ENCODE measurements at places on chromosomes 2 and 18.

GRCh38 chr18:42446195-42446594, 491.2 kb downstream of the PIK3C3 start:
- no peak for DNase-seq

DNA sequence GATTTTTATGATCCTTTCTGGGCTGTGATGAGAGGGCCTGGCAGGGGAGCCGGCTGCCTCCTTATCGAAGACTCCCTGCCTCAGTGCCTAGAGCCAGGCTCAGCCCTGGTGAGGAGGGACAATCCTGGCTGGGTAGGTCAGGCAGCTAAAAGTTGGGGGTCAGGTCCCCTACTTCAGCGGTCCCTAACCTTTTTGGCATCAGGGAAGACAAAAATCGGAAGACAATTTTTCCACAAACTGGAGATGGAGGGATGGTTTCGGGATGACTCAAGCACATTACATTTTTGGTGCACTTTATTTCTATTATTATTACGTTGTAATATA, 53.1 kb downstream of the HS1BP3 start:
- no peak for DNase-seq

GRCh38 chr18:59696311-59697235, 650 bp downstream of the CCBE1 start:
- no peak for DNase-seq

- no peak for DNase-seq
These were observed 34.4 kb upstream of the RPL37A start for GRCh38 chr2:216464104-216464720.

DNA sequence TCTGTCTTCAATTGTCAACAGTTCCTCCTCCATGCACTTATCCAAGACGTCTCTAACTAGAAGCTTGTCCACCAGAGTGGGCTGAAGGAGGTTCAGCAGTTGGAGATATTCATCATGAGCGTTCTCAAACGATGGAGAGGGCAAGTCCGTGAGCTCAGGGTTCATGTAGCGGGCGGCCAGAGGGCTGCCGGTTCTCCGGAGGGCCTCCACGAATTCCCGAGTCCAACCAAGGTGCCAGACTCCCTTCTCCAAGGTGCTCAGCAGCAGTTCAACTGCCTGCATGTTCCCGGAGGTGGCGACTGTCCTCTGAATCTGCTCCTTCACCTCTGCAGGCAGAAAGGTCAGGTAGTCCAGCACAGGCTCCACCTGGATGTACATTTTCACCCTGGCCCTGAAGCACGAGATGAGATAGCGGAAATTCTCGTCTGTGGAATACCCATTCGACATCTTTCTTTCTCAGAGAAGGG, 590 bp downstream of the IFIH1 start:
- no peak for DNase-seq

- no peak for DNase-seq
These were observed 128.1 kb downstream of the BIRC6 start for GRCh38 chr2:32484937-32485336.

- DNase-seq, result no peak
These were observed 221.1 kb downstream of the ANAPC1 start for GRCh38 chr2:111662771-111663470.

DNA sequence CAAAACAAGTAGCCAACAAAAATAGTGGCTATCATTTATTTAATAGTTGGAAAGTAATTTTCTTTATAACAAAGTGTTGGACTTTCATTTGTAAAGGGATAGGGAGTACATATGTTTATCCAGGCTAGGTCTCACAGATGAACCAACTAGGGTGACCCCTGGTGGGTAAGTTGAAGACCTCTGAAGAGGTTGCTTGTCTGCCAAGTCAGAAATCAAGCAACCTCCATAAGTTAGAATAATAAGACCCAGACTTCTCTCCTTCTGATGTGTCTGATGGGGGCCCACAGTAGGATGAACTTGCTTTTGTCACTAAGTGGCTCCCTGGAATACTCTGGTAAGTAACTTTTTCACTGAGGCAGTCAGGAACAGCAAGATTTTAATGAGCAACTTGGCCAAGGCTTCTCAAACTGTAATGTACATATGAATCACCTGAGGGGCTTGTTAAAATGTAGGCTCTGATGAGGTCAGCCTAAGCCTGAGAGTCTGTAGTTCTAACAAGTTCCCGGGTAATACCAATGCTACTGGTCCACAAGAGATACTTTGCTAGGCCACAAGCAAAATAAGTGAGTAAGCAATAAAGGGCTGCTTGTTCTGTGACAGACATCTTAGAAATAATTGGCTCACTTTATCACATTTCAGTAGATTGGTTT, 319.6 kb downstream of the PIK3C3 start:
- no peak for DNase-seq

DNA sequence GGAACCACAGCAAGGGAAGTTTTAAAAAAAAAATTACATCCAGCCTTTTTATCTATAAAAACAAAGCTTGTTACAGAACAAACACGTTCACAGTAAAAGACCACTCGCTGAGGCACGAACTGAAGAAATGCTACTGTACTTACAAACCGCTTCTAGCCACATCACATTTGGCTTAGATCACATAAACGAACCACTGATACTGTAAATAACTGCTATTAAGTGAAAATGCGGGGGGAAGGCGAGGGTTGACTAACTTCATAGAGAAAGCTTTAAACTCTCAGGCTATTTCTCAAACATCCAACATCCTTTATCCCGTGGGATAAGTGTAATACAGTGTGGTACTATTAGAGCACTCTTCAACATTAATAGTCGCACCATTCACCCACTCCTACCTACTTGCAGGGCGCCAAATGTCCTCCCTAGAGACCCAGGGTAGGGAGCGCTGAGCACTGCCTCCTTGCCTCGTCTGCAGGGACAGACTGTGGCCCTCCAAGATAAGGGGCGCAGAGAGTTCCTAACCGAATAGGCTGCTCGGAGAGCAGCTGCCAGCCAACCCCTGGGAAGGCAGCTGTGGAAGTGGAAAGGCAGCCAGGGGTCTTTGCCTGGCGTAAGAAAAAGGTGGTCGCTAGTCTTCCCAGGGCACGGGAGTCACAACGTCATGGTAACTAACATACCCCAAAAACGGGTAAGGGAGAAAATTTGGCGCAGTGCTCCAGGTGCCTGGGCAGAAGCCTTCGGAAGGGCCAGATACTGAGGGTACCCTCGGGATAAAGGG, 854 bp downstream of the GPR155 start:
- no peak for DNase-seq

DNA sequence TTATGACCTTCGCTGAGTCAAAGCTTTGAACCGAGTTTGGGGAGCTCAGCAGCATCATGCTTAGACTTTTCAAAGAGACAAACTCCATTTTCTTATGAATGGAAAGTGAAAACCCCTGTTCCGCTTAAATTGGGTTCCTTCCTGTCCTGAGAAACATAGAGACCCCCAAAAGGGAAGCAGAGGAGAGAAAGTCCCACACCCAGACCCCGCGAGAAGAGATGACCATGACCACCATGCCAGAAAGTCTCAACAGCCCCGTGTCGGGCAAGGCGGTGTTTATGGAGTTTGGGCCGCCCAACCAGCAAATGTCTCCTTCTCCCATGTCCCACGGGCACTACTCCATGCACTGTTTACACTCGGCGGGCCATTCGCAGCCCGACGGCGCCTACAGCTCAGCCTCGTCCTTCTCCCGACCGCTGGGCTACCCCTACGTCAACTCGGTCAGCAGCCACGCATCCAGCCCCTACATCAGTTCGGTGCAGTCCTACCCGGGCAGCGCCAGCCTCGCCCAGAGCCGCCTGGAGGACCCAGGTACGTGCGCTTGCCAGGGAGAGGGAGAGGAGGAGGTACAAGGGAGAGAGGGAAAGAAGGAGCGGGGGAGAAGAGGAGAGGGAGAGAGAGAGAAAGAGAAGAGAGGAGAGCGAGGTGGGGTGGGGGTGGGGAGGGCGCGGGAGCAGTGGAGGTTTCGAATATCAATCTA, at the start of gene DLX1:
Gene DLX1 (plus strand): TSS at position 48 of the 700 bp plus-strand sequence. CDS start 171 bp downstream, at position 219.
- DNase-seq, result no peak

DNA sequence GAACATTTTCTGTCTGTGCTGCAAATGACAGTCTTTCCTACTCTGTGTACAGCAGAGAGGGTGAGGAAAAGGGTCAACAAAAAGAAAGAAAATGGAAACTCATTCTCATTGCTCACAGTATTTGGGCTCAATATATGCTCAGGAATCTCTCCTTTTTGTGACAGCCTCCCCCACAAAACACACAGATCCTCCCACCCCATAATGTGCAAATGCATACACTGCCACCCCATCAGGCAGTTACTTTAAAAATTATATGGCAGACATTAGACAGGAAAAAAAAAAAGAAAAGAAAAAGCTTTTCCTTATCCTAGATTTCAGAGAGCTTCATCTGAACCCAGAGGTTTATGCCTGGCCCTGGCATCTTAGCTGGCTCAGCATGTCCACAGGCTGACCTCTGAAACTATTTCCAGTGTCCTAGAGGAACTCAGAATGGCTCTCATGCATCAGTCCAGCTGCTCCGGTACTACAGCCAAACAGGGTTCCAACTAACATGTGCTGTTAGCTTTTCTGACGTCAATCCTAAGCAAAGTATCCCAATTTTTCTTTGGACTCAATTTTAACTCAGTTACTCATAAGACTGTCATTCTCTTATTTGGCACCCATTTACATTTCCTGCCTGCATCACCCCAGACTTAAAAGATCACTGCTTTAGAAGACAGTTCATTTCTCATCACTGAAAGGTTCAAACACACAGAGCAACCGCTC, 105.9 kb downstream of the RBMS1 start:
- DNase-seq, result no peak

DNA sequence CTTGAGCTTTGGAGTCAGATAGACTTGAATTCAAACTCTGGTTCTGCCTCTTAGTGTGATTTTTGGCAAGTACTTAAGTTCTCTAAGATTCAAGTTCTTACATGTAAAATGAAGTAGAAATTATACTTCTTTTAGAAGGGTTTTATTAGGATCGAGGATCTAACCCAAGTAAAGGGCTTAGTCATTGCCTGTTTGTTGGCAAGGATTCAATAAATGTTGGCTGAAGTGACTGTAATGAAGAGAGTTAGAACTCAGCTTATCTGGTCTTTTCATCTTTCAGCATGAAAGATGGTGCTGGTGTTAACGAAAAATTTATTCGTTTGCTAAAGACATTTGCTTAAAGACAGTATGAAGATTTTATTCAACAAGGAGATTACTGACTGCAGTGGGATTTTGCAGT, 315.9 kb upstream of the THUMPD2 start:
- no peak for DNase-seq

DNA sequence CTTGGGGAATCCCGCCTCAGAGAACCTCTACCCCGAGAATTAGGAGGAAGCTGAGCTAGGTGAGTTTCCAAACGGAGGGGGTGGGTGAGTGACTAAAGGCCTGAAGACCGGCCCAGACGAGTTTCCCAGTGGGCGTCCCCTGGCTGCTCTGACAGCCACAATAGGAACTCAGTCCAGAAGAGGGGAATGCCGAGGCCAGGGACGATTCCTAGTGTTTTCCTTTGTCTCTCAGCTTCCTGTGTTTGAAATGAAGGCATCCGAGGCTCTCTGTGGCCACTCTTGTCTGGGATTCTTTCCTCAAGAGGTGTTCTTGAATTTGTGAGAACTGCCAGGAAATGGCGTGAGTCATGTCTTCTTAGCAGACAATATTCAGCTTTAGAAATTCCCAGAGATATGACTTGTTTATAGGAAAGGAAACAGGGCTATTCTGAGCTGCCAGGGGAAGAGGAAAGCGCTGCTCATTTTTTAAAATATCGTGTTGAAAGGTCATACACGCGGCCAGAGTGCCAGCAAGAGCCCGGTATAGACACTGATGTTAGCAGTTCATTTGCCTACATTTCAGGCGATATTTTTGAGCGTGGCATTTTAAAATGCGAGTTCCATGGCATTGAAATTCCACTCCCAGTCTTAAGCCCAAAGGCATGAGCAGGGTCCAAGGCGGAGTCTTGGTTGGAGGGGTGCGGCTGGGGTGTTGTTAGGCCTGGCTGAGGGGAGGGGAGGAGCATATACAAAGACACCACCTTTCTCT, 169.1 kb upstream of the KLF7 start:
- no peak for DNase-seq

DNA sequence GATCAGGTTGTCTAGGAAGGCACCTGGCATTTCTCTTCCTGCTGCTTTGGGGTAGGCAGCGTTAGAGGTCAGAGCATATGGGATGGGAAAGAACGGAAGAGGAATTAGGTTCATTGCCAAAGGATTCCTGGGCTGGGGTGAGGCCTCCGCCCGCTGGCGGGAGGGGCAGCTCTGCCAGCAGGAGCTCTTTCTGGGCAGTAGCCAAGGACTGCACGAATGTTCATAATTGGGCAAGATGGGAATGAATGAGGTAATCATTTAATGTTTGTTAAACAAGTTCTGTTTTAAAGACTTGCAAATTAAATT, 253.9 kb downstream of the AGAP1 start:
- DNase-seq, result no peak

DNA sequence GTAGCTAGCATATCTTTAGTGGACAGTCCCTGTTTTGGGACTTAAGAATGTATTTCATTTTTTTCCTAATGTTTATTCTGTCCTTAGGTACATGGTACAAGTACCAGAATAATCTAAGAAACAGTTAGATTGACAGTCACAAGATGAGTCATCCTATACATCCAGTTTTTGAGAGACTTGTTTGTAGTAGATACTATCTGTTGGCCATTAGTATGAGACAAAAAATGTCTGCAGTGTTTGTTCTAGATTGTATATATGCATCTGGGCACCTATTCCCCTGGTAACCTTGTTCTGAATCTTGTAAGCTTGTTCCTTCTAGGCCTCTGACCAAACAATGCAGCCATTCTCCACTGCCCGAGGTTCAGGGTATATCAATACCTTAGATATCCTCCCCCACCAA, 1343.5 kb downstream of the SUCLG1 start:
- no peak for DNase-seq

DNA sequence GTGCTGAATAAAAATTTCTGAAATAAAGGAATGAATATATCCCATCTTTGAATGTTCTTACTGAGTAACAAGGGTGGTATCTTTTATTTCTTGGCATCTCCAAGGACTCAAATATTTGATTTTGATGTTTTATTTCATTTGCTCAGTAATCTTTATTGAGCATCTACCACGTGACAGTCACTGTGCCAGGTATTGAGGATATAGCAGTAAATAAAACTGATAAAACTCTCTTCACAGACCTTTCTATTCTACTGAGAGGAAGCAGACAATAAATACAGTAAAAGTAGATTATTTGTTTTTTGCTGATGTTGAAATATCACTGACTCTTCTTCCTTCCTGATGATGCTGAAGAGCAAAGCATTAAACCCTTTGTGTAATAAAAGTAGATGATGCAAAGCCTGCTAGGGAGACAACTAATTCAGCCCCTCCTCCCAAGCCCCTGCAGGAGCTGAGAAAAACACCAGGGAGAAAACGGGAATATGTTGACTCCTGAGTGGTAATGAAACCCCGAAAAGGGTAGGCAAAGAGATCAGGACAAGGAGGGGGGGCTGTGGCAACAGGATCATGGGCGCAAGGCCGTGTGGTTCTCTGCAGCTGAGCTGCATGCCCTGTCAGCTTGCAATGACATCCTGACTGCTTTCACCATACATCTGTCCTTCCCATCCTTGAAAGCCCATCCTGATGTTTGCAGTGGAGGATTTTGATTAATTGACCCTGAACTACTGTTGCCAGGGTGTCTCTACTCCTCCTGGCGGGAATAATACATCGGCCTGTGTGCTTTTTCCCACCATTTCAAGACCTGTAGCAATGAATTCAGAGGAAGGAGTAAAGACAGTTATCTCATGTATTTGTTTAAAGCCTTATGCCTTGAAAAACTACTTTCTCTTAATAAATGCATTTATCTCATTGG, 117.4 kb downstream of the EML6 start:
- DNase-seq, result no peak

GRCh38 chr2:2586931-2587330, 255.9 kb upstream of the MYT1L start:
- no peak for DNase-seq

Data from hippocampal formation (tissue), 2 donors.